ENCODE measurements at places on chromosomes 16 and 17.

- DNase-seq, result no peak
Measured at GRCh38 chr17:48910370-48910769, 2.2 kb downstream of the UBE2Z start.

- no peak for DNase-seq
Measured at GRCh38 chr16:88355389-88356123, 27.2 kb upstream of the ZNF469 start.

GRCh38 chr17:79294459-79295071 lies 219.9 kb downstream of the ENGASE start:
- DNase-seq, result no peak

- peak; percentile 55 for DNase-seq
Measured at GRCh38 chr17:40602445-40603443, 37.5 kb upstream of the CCR7 start.

- no peak for DNase-seq
Measured at GRCh38 chr16:59113004-59113670, 379.0 kb upstream of the GOT2 start.
